ENCODE measurements at places on chromosomes 11 and 22. TPM values are rescaled to one million over a fixed set of nuclear protein-coding genes. Genes with fewer than 3 reads are reported as not detected.

- no peak for DNase-seq
These were observed 493.7 kb upstream of the CCDC90B start for GRCh38 chr11:83779876-83780275.

GRCh38 chr11:7851391-7851790 is 54.6 kb upstream of the OR5P2 start:
- no peak for DNase-seq

- no peak for DNase-seq
These were observed 328.6 kb downstream of the MN1 start for GRCh38 chr22:27472975-27473374.

SLC5A1 gene
- not detected for total RNA-seq

MYBPC3 gene
- total RNA-seq: not detected

ZDHHC13 gene
- total RNA-seq: 3.1 TPM

MARK2 gene
- total RNA-seq: 19.1 TPM

TRPM5 gene
- total RNA-seq: 0.64 TPM

BTG4 gene
- total RNA-seq: not detected
